ENCODE measurements at places on chromosomes 2 and 18.

DNA sequence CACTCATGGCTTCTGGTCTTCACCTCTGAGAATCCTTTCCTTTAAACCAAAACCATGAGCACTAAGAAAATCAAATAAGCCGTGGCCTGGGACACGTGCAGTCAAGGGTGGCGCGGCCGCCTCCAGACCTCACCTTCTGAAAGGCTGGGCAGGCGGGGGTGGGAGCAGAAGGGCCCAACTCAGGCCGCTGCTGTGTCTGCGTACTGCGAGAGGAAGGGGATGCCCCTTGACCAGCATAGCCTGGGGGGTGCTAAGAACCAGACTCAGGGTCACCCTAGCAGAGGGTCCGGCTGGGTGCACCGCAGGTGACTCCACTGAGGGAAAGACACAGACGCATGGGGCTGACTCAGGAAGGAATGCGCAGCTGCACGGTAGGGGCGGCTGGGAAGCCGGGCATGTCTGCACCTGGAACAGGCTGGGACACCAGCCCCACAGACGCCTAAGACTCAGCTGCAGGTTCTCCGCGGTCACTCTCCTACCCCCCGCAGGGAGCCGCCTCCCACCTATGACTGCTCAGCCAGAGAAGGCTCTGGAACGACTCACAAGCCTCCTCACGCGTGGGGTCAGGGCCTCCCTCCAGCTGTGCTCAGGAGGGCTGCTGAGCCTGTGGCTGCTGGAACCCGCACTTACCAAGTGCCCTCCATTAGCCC, 432.4 kb upstream of the MYT1L start:
- DNase-seq, result no peak

DNA sequence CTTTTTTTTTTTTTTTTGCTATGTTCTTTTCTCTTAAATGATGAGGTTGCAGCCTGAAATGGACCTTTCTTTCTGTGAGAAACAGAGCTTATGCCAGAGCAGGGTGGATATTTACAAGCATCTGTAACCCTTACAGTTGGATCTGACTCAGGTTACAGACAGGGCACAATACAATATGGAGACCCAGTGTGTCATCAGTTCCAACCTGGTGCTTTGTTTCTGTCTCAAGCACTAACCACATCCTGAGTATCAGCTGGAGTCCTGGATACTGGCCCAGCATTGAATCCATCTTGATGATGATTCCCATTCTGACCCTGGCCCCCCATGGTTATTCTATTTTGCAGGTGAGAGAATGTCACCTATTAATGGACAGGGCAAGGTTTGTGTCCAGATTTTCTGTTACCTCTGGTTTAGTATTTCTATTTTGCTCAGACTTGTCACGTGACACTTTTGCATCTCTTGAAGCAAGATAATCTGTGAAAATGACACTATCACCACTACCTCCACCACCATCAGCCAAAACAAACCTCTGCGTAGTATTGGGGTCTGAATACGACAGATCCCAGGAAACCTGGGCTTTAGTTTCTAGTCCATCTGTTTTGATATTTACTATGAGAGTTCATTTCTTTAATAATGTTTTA, 174.0 kb downstream of the CCDC85A start:
- DNase-seq, result no peak

DNA sequence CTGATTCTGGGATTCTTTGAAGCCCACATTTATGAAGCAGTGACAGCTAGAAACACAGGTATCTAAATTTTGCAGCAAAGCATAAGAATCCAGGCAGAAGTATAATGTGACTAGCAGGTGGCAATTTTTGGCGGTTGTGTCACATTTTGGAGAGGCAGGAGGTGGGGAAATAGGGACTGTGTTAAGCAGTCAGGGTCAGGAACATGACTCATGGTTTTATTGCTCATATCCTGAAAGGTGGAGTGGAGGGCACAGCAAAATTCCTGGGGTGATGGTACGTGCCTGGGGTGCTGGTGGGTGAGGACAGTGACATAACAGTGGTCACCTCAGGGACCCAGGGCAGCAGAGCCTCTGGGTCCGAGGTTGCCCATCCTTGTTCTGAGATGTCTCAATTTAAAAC, 63.5 kb upstream of the TTN start:
- DNase-seq, result no peak

DNA sequence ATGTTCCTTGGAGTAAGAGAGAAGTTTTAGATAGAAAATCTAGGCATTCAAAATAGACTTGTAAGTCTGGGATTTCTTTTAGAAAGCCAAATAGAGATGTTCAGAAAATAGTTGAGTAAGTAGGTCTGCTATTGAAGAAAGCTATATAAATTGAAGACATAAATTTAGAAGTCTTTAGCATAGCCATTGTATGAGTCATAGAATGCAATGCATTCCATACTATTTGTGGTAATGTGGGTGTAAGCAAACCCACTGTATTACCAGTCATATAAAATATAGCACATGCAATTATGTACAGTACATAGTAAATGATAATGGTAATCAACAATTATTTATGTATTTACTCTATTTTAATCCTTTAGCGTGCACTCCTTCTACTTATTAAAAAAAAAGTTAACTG, 14.1 kb downstream of the MC4R start:
- DNase-seq, result no peak

- no peak for DNase-seq
Observed at GRCh38 chr18:46001892-46002291, 34.8 kb upstream of the EPG5 start.

- DNase-seq, result no peak
Observed at GRCh38 chr18:40651163-40651562, 1303.9 kb upstream of the PIK3C3 start.

DNA sequence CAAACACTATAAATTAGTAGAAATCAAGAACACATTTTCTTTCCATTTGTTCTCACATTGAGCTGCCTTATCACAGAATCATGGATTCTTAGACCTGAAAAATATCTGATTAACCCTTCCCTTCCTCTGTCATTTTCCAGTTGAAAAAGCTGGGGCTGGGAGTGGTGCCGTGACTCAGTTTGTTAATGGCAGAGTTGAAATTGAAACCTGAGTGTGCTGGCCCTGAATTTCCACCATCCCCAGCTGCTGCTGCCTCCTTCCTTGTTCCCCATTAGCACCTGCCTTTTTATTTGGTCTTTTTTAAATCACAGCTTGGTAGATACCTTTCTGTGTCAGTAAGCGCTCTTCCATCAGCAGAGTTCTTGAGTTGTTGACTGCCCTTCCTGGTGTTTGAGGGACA, 10.6 kb downstream of the FARP2 start:
- DNase-seq, result no peak

DNA sequence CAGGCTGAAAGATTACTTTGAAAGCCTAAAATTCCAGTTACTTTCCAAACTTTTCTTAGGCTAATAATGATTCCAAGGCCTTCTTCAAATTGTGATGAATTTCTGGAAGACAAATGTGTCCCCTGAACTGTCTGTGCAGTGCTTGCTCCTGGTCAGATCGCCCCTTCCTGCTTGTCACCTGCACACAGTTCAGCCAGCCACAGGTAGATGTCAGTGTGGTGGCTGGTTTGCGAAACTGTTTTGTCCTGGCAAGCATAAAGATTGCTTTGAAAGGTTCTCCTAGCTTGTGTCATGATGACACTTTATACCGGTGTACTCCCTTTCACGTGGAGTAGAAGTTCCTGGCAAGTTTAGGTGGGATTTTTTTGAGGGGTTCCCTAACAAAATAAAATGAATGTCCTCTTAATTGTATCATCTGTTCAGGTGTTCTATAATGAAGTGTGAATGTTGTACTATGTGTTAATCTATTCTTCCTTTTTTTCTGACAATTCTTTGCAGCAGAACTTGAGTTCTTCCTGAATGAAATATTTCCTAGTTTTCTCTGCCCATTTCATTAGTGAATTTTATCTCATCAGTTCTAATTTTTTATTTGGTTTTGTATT, 298.8 kb downstream of the ZNF407 start:
- peak; percentile 9 for DNase-seq

DNA sequence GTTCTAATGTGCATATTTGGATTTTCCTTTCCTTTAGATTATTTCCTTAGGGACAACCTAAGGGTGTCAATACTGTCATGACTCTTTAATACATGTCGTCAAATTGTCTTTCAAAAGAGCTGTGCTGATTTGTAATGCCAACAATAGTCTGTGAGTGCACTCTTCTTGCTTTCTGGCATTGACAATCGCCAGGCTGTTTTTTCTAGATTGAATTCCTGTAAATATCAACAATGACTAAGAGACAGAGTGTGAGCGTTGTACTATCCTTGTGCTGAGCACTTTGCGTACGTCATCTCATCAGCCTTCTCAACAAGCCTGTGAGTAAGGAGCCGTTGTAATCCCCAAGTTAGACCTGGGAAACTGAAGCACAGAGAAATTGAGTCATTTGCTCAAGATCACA, 96.0 kb downstream of the ACOXL start:
- no peak for DNase-seq

DNA sequence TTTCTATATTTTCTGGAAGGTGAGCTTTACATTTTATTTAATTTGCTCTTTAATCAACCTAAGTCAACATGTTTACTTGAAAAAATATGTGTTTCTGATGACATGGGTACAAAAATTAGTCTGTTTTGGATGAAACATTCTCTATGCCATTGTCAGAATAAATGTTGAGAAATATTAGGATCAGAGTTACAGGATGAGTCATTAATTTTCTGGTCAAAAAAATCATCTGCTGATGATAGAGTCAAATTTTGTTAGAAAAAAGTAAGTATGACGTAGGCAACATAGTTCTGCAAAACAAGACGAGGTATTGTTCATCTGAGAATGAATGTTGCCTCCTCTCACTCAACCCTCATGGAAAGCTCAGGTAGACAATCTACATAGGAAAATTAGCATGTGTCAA, 107.6 kb upstream of the CAVIN2 start:
- DNase-seq, result no peak

DNA sequence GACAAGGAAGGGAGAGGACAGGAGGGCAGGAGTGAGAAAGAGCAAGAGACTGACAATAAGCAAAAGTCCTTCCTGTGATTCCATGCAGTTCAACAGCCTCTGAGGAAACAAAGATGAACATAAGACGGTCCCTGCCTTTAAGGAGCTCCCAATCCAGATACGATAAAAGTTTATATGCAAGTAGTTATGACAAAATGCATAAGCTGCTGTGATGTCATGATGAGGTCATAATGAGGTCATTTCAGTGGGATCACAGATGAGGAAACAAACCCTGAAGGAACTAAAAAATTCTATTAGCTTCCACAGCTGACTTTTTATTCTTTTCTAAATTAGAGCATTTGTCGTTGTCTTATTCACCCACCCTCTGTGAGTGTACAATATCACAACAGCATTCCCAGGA, 458.5 kb upstream of the ACVR2A start:
- no peak for DNase-seq
